ENCODE measurements at places on chromosomes 3 and 15.

DNA sequence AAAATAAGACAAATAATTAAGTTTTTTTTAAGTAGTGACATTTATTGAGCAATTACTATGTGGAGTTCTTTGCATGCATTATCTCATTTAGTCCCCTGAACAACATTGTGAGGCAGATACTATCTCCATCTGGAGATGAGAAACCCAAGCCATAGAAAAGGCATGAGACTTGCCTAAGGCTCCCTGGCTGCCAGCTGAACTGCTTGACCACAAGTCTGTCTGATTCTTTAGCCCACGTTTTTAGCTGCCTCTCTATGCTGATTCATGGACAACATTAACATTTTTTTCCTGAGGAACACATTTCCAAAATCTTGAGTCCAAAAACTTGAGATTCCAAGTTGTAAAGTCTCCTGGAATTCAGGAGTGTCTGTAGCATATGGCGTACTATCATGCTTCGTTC is 263.6 kb upstream of the GOLGA6L4 start:
- no peak for DNase-seq

- DNase-seq: no peak
These were observed 2.9 kb downstream of the CORO2B start for GRCh38 chr15:68581725-68582124.

DNA sequence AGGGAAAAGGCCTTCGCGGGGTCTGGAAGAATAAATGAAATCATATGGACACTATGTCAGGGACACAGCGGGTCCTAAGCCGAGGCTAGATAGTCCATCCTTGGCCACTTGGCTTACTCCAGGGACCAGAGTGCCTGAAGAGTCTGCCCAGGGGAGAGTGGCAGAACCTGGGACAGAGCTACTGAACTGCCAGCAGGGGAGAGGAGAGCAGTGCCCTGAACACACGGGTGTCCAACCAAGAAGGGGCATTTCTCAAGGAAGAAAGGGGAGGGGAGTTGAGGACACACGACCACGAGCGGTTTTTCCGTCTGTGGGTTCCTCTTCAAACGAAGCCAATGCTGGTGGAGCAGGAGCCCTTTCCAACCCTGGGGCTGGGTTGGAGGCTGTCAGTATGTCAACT is 1.0 kb downstream of the ACAN start:
- DNase-seq: no peak

DNA sequence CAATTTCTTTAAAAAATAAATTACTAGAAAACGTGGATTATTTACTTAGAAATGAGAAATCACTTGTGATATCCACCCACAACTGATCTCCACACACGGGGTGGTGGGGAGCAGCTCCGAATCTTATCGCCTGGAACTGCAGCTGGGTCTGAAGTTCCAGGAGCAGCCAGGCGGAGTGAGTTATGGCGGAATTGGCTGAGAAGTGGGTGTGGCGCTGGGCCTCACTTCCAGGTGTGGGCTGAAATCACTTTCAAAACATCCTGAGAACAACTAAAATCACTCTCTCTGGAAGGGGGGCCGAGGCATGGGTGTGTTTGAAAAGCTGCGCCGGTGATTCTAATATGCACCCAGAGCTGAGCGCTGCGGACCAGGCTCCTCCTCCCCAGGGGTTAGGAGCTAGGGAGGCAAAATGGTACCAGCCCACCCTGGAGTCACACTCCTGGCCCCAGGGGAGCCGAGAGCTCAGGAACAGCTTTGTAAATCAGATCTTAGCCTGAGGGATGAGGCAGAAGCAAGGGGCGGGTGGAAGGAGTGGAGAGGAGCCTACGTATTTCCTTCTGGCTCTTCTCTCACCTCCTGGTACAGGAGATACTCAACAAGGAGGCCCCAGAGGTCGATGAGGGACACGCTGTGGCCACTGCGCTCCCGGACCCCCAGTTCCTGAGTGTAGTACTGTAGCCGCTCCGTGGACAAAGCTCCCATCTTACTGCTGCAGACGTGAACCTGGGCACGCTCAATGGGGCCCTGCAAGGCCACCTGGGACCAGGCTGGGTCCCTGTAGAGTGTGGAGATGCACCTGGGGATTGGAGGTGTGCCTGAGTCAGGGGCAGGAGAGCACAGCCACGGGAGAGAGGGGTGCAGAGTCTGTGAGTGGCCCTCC is 9.6 kb downstream of the PLA2G4F start:
- DNase-seq: no peak

- no peak for DNase-seq
These were observed 161.5 kb upstream of the KBTBD8 start for GRCh38 chr3:66836363-66837152.

DNA sequence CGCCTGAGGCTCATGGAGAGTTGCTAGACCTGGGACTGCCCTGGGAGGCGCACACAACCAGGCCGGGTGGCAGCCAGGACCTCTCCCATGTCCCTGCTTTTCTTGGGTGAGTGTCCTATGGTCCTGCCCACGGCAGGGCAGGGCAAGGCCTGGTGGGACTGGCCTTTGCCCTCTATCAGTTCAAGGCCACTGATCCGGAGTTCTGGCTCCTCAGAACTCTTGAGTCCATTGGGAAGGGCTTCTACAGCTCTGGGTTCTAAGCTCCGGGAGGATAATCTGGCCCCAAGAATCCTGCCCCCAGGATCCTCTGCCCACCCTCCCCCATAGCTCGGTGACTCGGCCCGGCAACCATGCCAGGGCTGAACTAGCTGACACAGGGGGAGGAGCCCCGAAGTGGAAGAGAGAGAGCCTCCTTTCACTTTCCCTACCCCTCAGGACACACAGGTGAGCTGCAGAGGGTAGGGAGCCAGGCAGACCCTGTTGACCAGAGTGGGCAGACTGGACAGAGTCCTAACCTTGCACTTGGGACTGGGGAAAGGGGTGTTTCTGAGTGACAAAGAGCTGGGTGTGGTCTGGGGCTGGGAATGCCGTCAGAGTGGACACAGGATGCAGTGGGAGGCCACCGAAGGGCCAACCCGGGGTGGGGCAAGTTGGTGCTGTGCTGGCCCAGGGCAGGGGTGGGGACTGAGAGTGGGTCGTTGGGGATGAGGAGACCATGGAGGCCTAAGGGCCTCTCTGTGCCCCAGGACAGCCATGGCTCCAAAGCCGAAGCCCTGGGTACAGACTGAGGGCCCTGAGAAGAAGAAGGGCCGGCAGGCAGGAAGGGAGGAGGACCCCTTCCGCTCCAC is 664 bp downstream of the PARP3 start:
- no peak for DNase-seq

GRCh38 chr3:152768478-152768877 is 66.5 kb upstream of the P2RY1 start:
- no peak for DNase-seq

GRCh38 chr3:106281221-106281620 is 412.4 kb upstream of the CBLB start:
- DNase-seq: no peak

- DNase-seq: no peak
These were observed 35.1 kb upstream of the SLC6A11 start for GRCh38 chr3:10780922-10781321.

DNA sequence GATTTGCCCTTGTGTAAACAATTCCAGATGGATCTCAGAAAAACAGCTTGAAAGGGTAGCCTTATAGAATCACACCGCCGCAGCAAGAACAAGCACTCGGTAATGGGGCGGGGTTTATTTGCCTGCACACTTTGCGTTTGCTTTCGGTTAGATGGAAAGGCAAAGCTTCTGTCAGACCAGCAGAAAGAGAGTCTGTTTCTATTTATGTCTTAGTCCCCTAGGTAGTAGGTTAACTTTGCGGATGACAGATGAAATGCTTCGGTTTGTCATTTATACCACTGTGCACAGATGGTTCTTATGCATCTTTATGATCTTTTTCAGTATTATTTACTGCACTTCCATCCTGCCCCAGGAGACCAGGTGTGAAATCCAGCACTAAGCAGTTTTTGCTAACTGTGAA is 62.2 kb downstream of the PYDC2 start:
- DNase-seq: peak; percentile 70

DNA sequence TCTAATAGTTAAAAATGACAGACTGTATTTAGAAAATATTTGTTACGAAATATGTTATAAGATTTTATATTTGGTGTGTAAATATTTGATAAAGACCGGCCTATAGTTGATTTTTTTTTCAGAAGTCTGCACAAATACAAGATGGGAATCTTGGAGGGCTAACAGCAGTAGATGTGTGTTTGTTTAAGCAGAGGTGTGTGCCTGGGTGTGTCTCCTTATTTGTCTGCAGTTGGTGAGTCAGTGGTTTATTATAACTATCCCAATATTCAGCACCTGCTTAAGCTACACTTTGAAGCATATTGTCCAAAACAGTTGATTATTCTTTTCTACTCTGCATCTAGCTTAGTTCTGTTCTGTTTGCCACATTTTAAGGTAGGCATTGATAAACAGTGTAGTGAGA is 12.4 kb downstream of the GLCE start:
- no peak for DNase-seq

DNA sequence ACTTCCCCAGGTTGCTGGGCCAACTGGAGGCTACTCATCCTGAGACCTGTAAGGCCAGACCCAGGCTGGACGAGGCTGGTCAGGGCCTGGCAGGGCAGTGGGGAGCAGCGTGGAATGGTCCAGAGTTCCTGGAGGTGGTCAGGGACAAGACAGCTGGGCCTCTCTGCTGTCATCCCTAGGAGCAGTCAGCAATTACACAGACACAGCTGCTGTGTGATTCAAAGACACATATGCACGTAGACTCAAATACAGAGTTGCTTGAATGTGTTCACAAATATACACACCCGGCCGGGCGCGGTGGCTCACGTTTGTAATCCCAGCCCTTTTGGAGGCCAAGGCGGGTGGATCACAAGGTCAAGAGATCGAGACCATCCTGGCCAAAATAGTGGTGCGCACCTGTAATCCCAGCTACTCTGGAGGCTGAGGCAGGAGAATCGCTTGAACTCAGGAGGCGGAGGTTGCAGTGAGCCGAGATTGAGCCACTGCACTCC is 1.5 kb upstream of the CD276 start:
- no peak for DNase-seq

- DNase-seq: no peak
These were observed 33.9 kb upstream of the GRAMD1C start for GRCh38 chr3:113804661-113805060.

- no peak for DNase-seq
These were observed 24.9 kb upstream of the SENP5 start for GRCh38 chr3:196842567-196843434.

GRCh38 chr15:45612790-45613415 is 21.9 kb upstream of the SQOR start:
- no peak for DNase-seq

DNA sequence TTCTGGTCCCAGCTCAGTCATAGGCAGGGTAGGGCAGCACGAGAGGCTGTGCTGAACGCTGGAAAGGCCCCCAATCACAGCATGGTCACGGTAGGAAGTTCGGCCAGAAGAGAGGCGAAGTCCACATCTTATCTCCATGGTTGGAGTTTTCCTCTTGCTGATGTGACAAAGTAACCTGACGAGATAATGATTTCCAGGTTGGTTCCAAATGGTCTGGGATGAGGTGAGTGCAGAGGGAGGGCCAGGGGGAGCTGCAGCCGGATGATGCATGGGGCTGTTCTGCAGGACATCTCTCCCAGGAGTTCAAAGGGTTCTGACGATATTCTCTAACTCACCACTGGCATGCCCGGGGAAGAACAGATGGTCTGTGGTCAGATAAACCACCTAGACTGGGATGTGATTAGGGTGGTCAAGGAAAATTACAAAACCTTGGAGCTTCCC is 83.2 kb upstream of the WNT5A start:
- no peak for DNase-seq

GRCh38 chr3:25663347-25663868 is 1.3 kb downstream of the TOP2B start:
- no peak for DNase-seq

GRCh38 chr3:190877925-190878324 is 15.4 kb upstream of the GMNC start:
- DNase-seq: no peak

- DNase-seq: no peak
These were observed 63.0 kb downstream of the ARHGAP31 start for GRCh38 chr3:119357190-119357589.

DNA sequence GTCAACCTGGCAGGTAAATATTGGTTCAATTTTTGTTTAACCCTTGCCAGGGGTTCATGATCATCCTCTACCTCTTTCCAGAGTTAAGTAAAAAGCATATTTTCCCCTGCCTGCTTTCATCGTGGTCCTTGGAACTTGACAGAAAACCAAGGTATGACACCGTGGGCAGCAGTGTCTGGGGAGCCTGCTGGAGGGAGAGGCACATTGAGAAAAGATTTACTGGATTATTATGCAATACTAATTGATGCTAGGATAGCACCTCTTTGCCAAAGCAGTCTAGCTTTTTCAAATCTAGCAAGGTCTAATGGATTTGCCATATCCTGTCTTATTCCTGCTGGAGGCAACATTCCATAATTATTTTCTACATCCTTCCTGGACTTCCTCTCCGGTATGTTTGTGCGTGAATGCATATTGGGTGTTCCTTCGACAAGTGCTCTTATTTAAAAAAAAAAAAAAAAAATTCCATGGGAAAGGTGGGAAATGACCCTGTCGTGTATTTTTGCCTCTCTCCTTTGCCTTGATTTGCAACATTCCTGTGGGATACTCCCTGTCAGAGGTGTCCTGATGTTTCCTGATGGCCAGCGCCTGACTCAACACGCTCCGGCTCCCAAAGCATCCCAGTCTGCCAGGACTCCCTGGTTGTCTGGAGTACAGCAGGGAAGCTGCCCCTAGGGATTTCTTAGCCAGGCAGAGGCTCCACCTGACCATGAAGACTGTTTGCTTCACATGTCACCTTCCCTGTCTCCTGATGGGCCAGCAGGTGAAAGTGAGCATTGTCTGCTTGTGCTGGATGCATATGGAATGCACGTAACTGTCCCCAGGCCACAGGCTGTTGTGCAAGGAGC is 6.3 kb downstream of the BHLHE40 start:
- DNase-seq: no peak

GRCh38 chr3:65619451-65619881 is 419.3 kb downstream of the MAGI1 start:
- DNase-seq: no peak

GRCh38 chr3:187963003-187963676 is 190.8 kb upstream of the LPP start:
- DNase-seq: no peak

Data from NCI-H2081 treated with DMSO at 0.1 percent for 48 hours (cell line).